Epithelial cell of esophagus (primary cell): ENCODE measurements at places on chromosomes 11 and 22.

DNA sequence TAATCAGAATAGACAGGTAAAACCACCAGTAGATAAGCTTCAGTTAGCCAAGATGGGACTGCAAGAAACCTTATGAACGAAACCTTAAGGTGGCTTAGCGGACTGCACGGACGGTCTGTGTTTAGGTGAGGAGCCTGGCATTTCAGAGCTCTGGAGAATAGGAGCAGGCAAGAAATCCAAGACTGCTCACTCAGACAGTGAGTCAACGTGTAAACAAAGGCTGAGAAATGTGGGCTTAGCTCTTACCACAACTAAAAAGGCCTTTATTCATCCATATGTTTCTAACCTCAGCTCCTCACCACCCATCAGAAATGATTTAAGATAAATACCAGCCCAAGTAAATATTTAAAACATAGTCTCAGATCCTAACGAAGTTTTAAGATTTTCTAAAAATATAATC is 657.7 kb downstream of the OPCML start:
- DNase-seq: peak; percentile 85

DNA sequence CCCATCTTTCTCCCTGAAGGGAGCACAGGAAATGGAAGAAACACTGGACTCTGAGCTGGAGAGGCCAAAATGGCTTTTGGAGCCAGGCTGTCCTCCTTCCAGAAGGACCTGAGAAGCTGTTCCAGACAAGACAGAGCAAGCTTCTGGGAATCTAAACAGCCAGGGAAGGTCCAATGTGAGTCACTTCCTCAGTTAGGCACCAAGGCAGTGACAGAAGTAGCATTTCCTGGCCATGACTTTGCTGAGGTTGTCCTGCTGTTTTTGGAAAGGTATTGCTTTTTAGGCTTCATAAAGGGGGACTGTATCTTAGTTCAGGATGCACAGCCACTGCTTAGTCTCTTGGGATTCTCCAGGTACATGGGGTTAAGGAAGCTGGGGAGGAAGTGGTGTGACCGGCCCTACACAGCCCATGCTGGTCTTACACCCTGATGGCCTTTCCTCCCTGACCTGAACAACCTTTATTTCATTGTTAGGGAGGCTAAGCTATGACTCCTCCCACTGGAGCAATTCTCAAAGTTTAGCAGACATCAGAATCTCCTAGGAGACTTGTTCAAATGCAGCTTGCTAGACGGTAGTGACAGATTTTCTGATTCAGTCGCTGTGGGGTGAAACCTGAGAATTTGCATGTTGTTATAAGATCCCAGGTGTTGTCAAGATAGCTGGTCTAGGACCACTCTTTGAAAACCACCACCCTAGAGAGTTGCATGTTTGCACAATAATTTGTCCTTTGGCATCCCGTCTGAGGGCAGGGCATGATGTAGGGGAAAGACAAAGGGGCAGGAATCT is 6.8 kb upstream of the INSC start:
- DNase-seq: peak; percentile 71

- DNase-seq: peak; percentile 99
Measured at GRCh38 chr11:64245797-64246620, 734 bp downstream of the PPP1R14B start.

DNA sequence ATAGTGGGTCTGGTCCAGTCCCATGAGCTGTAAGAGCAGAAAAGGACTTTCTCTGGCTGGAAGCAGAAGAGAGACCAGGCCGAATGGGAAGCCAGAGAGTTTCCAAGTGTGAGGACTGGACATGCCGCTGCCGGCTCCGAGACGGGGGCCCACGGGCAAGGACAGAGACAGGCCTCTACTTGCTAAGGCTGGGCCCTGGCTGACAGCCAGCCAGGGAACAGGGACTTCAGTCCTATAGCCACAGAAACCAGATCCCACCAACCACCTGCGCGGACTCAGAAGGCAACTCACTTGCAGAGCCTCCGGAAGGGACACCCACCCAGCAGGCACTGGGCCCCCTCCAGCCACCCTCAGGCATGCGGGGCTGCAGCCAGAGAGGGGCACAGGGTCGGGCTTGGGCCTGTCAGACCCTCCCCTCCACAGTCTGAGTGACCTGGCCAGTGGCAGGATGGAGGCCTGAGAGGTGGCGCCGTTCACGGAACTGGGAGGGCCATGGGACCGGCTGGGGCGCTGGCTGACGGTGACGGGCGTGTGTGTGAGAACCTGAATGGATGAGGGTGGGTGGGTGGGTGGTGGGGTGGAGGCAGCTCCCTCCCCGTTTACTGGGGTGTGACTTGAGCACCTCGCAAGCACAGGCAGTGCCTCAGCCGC is 47.8 kb upstream of the A4GALT start:
- DNase-seq: peak; percentile 79

- no peak for DNase-seq
Measured at GRCh38 chr11:83695046-83695445, 408.9 kb upstream of the CCDC90B start.

DNA sequence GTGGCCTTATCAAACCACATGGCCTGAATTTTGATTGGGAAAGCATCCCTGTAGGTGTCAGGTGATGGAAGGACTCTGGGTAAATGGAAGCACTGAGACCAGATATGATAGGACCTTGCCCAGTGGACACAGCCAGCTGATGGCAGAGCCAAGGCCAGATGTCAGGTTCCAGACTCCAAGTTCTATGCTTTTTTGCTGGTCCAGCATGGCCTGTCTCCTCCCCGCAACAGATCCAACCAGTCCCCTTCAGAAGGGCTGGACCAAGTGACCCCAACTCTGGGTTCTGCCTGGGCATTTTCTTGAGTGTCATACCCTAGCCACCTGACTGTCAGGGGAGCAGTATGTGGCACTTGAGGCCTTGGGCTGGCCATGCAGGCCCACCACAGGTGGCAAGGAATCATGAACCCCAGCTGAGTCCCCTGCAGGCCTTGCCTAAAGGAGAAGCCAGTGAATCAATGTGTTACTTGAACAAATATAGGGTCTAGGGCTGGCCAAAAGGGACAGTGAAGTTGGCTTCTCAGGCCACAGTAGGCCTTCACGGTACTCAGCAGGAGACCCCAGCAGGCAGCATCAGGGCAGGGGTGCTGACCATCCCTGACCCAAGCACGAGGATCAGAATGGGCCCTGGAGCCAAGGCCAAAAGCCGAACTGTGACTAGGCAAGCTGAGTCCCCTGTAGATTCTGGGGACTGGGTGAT is 27.1 kb downstream of the KCNQ1OT1 start:
- no peak for DNase-seq

- DNase-seq: no peak
Measured at GRCh38 chr22:46044621-46045458, 67.9 kb upstream of the WNT7B start.

- no peak for DNase-seq
Measured at GRCh38 chr22:49349841-49350381, 477.8 kb downstream of the BRD1 start.

- no peak for DNase-seq
Measured at GRCh38 chr22:27420195-27420816, 381.2 kb downstream of the MN1 start.

DNA sequence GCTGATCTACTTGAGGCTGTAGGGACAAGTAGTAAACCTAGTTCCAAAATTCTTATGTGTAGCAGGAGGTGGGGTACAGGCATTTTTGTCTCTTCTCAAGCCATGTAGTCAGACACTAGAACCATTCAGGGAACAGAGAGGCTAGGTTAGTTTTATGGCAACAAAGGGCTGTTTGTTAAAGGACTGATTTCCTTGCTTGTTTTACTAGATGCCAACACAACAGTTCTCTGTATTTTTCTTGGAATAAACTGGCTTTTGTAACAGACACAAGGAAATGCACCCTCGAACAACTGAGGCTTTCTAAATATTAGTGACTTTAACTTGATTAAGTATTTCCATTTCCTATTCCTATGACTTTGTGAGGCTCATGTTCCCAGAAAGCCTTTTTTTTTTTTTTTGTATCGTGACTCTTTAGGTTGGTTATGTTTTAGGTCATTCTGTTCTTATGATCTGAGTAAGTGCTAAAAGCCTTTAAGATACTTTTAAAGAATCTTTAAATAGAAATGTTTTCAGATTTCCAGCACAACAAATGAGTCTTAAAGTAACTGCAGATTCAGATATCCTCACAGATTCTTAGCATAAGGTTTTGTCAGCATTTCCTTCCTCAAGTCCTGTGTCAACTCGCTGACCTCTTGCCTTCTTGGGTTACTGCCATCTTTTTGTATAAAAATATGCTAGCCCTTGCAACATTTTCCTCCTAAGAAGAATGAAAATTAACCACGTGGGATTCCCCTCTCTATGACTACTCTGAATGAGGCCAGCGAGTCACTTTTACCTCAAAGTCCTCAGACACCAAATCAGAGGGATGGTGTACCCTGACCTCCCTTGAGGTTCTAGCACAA is 92.5 kb downstream of the CCDC83 start:
- DNase-seq: peak; percentile 76

GRCh38 chr11:123268156-123268555 is 73.1 kb upstream of the CLMP start:
- no peak for DNase-seq

- no peak for DNase-seq
Measured at GRCh38 chr11:86947541-86947940, 7.7 kb downstream of the FZD4 start.

GRCh38 chr22:20124083-20124787 is 7.2 kb upstream of the TRMT2A start:
- DNase-seq: no peak

DNA sequence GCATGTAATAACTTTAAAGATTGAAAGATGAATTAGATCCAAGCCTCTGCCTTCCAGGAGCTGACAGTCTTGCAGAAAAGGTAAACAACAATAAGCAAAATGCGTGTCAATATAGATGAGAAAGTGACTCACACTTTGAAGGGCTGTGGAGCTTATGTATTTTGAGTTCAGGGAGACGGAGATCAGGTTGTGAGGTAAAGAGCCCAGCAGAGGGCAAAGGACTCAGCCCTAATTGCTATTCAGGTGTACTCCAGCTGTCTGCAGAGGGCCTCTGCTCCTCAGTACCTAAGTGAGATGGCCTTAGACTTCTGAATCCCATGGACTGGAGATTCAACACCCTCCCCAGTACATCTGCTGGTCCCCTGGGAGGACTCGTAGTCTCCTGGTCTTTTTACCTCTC is 22.9 kb upstream of the CTR9 start:
- DNase-seq: peak; percentile 4

DNA sequence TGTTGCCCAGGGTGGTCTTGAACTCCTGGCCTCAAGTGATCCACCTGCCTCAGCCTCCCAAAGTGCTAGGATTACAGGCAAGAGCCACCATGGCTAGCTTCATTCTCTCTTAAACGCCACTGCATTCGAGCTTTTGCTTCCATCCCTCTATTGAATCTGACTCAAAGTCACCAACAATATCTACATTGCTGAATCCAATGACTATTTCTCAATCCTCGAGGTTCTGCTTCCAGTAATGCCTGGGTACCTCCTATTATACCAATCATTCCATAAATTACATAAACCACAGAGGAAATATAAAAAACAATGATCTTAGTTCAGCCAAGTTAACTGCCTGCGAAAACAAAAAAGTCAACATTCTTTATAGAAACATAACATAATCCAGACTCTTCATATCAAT is 11.9 kb upstream of the NXF1 start:
- no peak for DNase-seq

GRCh38 chr11:111978028-111978771 is 41.1 kb downstream of the DIXDC1 start:
- peak; percentile 77 for DNase-seq

DNA sequence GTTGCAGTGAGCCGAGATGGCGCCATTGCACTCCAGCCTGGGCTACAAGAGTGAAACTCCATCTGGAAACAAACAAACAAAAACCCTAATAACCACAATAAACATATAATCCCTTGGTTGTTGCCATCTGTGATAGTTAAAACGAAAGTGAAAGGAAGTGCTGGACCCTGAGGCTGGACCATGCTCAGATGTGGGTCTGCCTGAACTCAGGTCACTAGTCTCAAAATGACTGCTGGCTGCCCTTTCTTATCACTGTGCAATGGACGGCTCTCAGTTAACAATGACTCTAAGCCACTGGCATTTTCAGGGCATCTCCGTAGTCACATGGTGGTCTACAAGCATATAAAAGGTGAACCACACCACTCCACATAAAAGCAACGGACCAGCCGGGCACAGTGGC is 48.2 kb upstream of the FTH1 start:
- no peak for DNase-seq

DNA sequence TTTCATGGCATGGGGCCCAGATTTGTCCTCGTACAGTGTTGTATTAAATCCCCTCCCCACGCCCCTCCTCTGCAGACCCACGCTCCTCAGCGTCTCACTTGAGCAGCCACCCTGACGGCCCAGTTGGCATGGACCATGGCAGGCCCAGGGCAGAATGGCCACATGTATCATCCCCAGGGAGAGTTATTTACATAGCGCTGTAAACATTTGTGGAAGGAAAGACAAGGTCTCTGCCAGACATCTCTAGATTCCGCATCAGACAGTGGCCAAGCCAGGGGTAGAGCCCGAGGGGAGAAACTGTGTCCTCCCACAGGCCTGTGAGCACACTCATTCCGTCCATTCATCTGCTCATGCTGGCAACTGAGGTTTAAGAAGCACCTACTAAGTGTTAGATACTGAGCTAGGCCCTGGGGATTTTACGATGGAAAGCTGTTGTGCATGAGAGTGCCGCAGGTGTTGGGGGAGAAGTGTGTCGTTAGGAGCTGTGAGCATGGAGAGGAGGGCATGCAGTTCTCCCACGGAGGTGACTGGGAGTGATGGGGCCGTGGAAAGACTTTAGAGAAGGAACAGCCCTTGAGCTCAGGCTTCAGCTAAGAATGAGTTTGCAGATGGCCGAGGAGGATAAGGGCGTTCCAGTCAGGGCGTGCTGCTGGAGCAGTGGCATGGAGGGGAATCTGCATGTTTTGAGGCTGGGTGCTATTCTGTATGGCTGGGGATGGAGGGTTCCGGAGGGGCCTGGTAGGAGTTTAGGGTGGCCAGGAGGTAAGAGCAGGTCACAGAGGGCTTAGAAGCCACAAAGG is 94.9 kb downstream of the GRIK4 start:
- no peak for DNase-seq

GRCh38 chr11:129323896-129324502 is 51.6 kb upstream of the BARX2 start:
- no peak for DNase-seq

DNA sequence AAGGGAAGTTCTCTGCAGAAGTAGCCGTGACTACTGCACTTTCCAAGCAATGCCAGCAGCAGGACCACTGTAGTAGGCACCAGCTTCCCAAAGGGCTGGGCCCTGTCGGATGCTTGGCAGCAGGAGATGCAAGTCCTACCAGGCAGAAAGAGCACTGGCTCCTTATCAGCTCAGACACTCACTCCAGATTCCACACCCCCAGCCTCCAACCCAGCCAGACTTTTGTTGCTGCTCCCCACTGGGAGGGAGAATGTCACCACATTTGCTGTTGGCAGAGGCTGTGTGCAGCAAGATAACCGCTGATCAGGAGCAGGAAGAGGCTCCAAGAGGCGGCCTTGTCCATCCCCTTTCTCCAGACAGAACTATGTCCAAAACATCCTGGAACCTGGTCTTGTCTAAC is 118.7 kb downstream of the C11orf58 start:
- no peak for DNase-seq

GRCh38 chr22:36362075-36362474 is 25.7 kb downstream of the MYH9 start:
- no peak for DNase-seq

DNA sequence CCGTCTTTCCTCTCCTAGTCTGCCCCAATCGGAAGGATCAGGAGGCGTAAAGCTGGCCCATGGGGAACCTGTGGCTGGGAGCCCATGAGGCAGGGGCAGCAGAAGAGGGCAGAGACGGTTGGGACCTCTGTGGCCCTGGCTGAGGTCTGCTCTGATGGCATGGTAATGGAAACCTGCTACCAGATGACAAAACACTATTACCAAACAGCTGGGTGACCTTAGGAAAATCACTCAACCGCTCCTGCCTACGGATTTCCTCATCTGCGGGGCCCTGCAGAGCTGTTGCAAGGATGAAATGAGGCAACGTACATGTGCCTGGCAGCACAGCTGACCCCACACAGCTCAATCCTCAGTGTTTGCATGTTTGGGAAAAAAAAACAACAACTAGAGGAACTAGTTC is 4.6 kb downstream of the AP5B1 start:
- DNase-seq: peak; percentile 54
